ENCODE measurements at places on chromosomes 12 and 14.

GRCh38 chr12:49284672-49285071, 10.3 kb upstream of the PRPH start:
- DNase-seq: no peak

DNA sequence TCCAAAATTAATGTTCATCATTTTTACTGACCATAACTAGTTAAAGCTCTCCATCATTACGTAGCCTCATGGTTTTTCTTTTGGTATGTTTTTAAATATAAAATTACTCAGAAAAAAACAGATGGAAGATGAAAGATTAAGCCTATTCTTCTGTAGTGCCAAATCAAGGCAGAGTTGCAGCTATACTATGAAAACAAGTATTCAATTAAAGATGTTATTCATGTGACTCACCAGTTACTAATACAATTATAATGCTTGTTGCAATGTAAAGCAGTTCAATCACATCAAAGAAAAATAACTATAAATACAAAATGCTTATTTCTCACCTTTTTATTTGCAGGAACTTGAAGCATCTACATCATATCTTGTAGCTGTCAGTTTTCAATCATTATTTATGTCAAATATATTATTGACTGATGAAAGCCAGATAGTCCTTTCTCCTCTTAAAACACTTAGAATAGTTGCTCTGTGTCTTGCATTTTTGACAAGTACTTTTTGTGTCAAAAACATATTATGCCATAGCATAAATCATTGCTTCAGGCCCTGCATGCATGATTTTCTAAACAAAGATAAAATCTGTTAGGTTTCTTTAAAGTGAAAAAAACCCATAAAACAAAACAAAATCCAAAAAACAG, 36.0 kb upstream of the TRHDE start:
- DNase-seq: no peak

GRCh38 chr14:64692986-64693809, 11.0 kb upstream of the PLEKHG3 start:
- DNase-seq: no peak

- no peak for DNase-seq
These were observed 67.3 kb upstream of the VRK1 start for GRCh38 chr14:96729889-96730288.

- DNase-seq: no peak
These were observed 407.3 kb upstream of the FLRT2 start for GRCh38 chr14:85122690-85123089.

GRCh38 chr14:38367922-38368321, 112.0 kb upstream of the CLEC14A start:
- DNase-seq: no peak

DNA sequence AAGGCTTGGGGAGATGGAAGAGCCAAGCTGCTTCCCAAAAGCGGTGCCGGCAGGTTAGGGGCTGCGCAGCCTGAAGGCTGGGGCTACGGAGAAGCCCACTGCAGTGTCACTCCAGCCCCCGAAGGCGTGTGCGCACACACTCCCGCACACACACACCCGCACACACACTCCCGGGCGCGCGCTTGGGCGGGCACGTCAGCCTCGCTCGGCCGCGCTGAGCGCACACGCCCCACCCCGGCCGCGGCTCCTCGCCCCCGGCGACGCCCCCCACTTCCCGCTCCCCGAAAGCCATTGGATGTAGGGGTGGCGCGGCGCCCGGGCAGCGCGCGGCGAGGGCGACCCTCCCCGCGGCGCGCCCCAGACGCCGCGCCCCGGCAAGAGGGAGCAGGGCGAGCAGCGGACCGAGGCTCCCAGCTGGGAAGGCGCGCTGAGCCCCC, at the start of gene KCNK10:
Gene KCNK10, minus strand, starts transcription at position 184 of the 437 bp plus-strand sequence. CDS start 471 bp downstream, outside the sequence.
- no peak for DNase-seq

DNA sequence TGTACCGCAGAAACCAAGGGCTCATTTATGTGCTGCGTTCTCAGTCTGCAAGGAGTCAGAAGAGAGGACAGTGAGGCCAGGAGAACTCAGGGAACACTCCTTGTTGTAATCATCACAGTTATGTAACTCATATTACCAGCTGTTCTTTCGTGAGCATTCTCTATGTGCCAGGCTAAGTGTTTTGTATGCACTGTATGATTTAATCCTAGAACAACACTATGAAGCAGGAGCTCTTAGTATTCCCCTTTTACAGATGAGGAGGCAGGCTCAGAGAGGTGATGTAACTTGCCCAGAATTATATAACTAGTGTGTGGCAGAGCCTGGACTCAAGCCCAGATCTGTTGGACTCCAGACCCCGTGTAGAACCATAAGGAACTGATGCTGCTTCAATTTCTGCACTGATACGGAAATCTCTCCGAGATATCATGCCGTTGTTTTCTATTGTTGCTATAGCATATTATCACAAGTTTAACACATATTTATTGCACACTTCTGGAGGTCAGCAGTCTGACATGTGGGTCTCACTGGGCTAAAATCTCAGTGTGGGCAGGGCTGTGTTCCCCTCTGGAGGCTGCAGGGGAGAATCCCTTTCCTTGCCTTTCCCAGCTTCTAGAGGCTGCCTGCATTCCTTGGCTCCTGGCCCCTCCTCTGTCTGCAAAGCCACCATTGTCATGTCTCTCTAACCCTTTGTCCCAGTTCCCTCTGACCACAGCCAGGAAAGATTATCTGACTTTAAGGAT, 16.3 kb upstream of the CD9 start:
- DNase-seq: no peak

- DNase-seq: no peak
These were observed 9.2 kb upstream of the MAP1LC3B2 start for GRCh38 chr12:116549993-116550392.

DNA sequence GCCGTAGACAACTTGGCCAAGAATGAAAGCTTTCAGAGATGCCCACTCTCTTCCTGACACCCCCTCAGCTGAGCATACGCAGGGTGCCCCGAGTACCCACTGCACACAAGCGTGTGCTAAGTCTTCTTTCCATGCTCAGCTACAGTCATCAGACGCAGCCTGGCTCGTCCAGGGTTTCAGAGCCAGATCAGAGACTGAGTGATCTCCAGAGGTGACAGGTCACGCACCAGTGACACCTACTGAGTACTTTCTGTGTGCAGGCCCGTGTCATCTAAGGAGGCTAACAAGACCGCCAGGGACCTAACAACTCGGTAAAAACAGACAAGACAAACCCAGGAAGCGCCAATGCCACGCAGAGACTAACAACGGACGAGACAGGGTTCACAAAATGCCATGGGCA, 25.1 kb downstream of the STX2 start:
- no peak for DNase-seq

- DNase-seq: no peak
These were observed 636 bp upstream of the ARL6IP4 start for GRCh38 chr12:122979908-122980182.

GRCh38 chr14:65790172-65790815, 377.8 kb downstream of the FUT8 start:
- no peak for DNase-seq

GRCh38 chr12:80205960-80206359, 106.6 kb downstream of the OTOGL start:
- DNase-seq: no peak

- DNase-seq: no peak
These were observed 84.9 kb upstream of the DUSP6 start for GRCh38 chr12:89437231-89437630.

GRCh38 chr12:106392759-106393158, 35.2 kb downstream of the POLR3B start:
- no peak for DNase-seq

- DNase-seq: peak; percentile 63
These were observed 61.9 kb downstream of the SMUG1 start for GRCh38 chr12:54126696-54127537.

DNA sequence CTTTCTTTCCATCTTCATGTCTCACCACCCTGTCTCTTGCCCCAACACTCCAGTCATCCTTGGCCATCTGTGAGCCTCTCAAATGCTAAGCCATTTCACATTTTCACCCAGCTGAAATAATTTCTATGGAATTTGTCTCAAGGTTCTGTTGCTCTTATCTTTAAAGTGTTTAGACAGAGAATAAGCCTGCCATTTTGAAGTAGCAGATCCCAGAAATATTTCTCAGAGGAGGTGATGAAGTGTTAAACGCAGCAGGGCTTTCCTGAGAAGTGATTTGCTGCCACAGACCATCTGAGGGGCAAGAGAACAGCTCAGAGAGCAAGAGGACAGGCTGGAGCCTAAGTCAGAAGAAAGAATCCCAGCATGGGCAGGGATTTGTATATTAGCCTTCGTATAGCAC, 71.6 kb upstream of the CLMN start:
- no peak for DNase-seq

- DNase-seq: no peak
These were observed 546.7 kb upstream of the SEL1L start for GRCh38 chr14:82080370-82080769.

GRCh38 chr12:99948370-99948769, 36.4 kb downstream of the ANKS1B start:
- DNase-seq: no peak

DNA sequence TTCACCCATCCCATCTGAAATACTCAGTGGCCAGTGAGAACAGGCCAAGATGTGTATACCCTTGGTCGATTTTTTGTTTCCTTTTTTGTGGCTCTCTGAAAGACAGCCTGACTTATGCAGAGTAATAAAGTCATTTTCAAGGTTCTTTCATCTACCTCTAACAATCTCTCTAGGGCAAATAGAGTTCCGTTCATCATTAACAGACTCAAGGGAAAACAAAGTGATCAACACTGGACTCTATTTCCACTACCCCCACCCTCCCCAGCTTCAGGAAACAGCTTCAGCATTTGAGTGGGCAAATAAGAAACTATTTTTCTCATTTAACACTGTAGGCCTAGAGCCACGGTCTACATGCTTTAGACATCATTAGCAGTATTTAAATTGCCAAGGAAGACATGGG, 15.9 kb downstream of the PRKAB1 start:
- DNase-seq: no peak

GRCh38 chr12:21073129-21073528, 57.9 kb upstream of the SLCO1B1 start:
- DNase-seq: no peak

- DNase-seq: no peak
These were observed 394.5 kb downstream of the RERGL start for GRCh38 chr12:17695495-17695894.

Data from left kidney (tissue), 8 donors.